ENCODE measurements at places on chromosomes 4 and X.

- no peak for DNase-seq
Measured at GRCh38 chrX:4830880-4831557, 1117.6 kb upstream of the PRKX start.

DNA sequence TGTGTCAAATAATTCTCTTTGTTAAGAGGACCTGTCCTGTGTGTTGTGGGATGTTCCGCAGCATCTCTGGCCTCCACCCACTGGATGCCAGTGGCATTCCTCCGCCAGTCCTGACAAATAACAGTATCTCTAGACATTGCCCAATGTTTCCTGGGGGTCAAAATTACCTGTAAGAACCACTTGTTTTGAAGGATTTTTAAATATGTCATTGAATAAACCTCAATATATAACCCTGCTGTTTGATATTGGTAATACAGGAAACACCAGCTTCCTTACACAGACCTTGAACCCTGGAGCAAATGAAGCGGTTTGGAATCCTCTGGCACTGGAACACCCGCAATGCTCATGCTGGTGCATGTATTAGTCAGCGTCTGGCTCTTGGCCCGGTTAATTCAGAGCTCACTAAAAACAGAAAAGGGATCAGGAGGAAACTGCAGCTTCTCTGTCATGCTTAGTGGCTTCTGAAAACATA, 101.3 kb downstream of the TBL1X start:
- no peak for DNase-seq

DNA sequence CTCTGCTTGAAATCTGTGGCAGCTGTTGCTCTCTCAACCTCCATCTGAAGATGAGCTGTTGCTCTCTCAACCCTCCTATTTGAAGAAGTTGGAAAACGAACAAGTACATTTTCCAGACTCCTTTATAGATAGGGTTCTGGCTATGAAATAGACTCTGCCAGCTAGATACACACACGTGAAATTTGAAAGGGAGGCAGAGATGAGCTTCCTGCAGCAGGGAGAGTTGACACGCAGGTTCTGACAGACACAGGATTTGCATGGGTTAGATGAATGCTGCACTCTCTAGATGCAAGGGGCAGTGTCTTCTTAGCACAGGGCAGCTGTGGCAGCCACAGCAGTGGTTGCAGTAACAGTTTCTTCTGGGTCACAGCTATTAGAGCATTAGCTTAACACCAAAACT, 8.0 kb upstream of the PYURF start:
- DNase-seq = no peak

- no peak for DNase-seq
Measured at GRCh38 chrX:104189837-104190236, 23.6 kb downstream of the FAM199X start.

DNA sequence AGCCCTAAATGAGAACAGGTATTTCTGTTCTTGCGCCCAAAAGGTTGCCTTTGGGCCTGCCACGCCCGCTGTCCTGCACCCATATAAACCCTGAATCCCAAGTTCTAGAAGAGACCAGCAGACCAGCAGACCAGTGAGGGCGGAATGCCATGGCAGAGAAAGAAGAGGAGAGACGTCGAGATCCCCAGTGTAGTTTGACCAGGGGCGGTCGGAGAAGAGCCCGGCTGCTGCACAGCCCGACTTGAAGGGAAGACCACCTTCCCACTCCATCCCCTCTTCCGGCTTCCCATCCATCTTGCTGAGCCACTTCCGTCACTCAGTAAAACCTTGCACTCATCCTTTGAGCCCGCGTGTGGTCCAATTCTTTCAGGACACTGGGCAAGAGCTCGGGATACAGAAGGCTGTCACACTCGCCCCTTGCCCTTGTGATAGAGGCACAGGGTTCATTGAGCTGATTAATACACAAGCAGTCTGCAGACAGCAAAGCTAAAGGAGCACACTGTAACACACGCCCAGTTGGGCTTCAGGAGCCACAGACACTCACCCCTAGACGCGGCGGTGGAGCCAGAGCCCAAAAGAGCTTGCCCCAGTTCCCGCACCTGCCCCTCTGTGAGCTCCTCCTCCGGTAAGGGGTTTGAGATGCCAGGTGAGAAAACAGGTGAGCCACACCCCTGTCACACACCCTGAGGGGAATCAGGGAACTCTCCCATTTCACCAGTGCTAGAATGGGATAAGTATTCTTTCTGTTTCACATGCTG, 230.8 kb downstream of the PCDH10 start:
- DNase-seq = no peak

DNA sequence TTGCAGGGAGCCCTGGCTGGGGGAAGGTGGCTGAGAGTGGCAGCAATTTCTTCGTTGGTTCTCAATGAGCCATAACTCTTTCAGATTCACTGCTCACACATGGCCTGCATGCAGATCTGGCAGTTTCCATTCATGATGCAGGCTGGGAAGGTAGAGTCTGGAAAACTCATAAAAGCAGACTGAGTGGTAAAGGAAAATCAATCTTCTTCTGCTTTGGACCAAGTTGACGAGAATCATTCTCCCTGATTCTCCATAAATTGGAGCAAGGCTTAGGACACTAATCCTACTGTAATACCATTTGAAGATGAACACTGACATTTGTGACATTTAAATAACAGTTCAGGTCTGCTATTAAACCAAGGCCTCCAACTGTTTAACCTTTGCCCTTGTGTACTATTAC, 35.3 kb upstream of the HAND2 start:
- DNase-seq = no peak

GRCh38 chr4:2051086-2051485, 8.0 kb upstream of the NAT8L start:
- no peak for DNase-seq
